T-cell (primary cell): ENCODE measurements at places on chromosomes 12 and 14.

DNA sequence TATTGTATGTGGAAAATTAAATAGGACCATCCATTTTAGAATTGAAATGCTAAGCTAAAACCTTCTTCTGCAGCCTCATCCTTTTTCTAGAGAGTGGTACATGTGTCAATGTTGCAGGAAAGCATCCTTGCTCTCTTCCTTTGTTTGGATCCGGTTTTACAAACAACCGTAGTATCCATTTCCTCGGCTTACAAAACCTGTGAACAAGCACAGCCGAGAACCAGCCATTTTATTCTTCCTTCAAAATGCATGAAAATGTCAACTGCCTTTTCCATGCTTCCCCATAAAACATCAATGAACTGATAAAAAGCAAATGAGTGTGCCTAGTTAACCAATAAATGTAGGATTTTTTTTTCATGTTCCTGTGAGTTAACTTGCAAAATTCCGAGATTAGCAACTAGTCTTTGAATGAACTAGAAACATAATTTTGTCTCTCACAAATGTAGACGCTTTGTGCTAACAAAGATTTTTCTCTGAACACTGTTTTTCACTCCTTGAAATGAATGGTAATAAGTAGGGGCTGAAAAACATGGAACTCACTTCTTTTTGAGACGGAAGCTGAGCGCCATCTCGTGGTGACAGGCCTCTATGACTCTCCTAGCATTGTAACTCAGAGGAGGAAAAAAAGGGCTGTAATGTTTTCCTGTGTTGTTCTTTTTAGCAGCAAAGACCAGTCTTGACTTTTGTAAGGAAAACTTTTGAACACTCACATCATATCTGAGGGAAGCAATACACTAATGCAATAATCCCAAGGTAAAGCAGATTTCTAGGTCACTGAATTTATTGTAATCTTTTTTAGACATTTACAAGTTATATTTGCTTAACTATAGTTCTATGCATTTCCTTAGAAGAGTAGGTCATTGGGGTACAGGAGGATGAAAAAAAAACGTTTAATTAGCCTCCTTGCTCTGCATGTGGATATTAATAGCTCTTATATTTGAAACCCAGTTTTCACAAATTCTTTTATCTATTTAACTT, 157.4 kb upstream of the FOXG1 start:
- no peak overlapping the region for H3K4me3 ChIP-seq
- H3K27me3 ChIP-seq: no peaks in the 10 kb centered on the region
- no peak for DNase-seq
- H3K36me3 ChIP-seq: no peaks in the 10 kb centered on the region
- no peak overlapping the region for H3K27ac ChIP-seq

GRCh38 chr12:89250636-89251035, 101.7 kb downstream of the DUSP6 start:
- H3K27me3 ChIP-seq: no peaks in the 10 kb centered on the region
- H3K27ac ChIP-seq: no peak overlapping the region
- no peak overlapping the region for H3K4me3 ChIP-seq
- H3K36me3 ChIP-seq: no peaks in the 10 kb centered on the region
- DNase-seq: no peak

GRCh38 chr12:47868041-47868440, 36.8 kb downstream of the VDR start:
- no peak overlapping the region for H3K27ac ChIP-seq
- H3K4me3 ChIP-seq: no peak overlapping the region
- no peaks in the 10 kb centered on the region for H3K36me3 ChIP-seq
- DNase-seq: no peak

- DNase-seq: peak; percentile 61
- peaks cover 23% of the 10 kb centered on the region for H3K36me3 ChIP-seq
- peak overlapping the region; percentile 10 for H3K27ac ChIP-seq
- no peaks in the 10 kb centered on the region for H3K27me3 ChIP-seq
Measured at GRCh38 chr12:55724226-55724939, 4.2 kb downstream of the RDH5 start.

- no peak for DNase-seq
- no peak overlapping the region for H3K4me3 ChIP-seq
- no peaks in the 10 kb centered on the region for H3K4me1 ChIP-seq
Measured at GRCh38 chr14:55973911-55974630, 144.1 kb upstream of the PELI2 start.

- H3K36me3 ChIP-seq: no peaks in the 10 kb centered on the region
- no peak overlapping the region for H3K4me3 ChIP-seq
- no peak for DNase-seq
- no peaks in the 10 kb centered on the region for H3K27me3 ChIP-seq
Measured at GRCh38 chr14:95236221-95236620, 78.9 kb upstream of the DICER1 start.

- no peaks in the 10 kb centered on the region for H3K27me3 ChIP-seq
- no peaks in the 10 kb centered on the region for H3K4me1 ChIP-seq
- no peak for DNase-seq
- H3K27ac ChIP-seq: no peak overlapping the region
Measured at GRCh38 chr12:99959549-99960170, 25.1 kb downstream of the ANKS1B start.
